Fibroblast of skin of right biceps (primary cell): ENCODE measurements at places on chromosomes 6 and 20.

DNA sequence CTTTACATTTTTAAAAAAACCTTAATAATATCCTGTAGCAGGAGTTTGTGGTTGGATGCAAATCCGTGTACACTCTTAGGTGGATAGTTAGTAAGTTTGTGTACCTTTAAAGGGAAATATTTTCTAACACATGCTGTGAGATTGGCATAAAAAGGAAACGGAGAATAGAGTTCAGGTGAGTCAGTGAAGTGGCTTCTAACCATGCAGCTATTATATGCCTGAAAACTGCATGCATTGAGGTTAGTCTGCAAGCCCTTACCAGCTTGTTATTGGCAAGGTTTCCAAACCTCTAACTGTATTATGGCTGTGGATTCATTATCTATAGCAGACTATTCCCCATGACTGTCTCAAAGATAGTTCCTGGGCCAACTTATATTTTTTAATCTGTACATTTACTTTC is 420.6 kb upstream of the MMS22L start:
- DNase-seq = no peak

DNA sequence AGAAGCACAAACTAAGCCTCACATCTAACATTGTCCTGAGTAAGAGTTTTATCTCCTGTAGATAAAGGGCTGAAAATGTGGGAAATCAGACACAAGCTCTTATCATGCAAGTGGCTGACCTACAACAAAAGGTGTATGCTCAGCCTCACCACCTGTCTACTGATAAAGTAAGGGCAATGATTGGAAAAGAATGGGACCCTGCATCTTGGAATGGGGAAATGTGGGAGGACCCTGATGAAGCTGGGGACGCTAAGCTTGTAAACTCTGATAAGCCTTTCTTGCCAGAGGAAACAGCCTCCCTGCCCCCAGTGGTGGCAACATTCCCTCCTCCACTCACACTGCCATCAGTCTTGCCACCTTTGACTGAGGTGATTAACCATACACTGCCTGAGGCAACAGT is 166.6 kb downstream of the KHDRBS2 start:
- no peak for DNase-seq

- DNase-seq = peak; percentile 33
These were observed 99.6 kb downstream of the MAP3K4 start for GRCh38 chr6:161091151-161091550.

- DNase-seq = peak; percentile 70
These were observed 16.7 kb upstream of the TBC1D20 start for GRCh38 chr20:478949-479429.

DNA sequence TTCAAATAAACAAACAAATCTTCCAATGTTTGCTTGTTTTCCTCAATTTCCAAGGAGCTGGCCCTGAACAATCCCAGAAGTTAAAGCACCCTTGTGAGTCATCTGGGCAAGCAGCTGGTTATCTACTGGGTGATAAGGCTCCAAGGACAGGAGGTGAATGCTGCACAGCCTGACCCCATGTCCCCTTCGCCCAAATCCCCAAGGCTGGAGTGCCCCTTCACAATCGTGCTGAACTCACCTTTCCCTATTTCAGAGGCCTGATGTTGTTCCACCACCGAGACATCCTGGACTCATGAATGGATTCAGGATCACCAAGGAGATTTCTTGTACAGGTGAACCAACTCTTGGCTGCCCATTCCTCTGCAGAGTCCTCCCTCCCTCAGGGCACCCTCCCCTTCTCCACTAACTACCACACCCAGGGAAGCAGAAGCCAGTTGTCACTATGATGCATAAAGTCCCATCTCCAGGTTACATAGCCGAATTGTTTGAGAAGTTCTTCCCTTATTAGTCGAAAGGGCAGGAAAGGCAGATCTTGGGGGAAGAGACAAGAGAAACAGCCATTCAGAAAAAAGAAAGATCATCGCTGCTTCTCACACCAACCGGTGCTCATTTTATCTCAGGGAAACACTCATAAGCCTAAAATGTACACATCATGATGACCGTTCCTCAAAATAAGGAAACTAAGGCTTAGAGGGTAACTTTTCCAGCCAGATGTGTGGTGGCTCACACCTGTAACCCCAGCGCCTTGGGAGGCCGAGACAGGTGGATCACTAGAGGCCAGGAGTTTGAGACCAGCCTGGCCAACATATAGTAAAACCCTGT is 138.8 kb upstream of the RREB1 start:
- DNase-seq = no peak

GRCh38 chr20:62738025-62738881 is 29.6 kb downstream of the NTSR1 start:
- DNase-seq = no peak

DNA sequence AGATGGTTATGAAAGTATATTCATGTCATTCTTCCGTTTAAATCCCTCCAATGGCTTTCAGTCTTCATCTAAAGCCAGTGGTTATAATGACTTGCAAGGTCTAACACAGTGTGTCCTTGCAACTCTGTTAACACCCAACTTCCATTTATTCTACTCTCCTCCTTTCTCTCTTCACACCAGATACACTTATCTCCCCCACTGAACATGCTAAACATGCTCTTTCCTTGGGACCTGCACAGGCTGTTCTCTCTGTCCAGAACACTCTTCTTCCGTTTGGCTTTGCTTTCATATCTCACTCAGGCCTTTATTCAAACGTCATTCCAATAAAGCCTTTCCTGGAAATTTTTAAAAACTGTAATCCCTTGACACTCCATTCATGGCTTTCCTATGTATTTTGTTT is 91.5 kb downstream of the EPHA7 start:
- no peak for DNase-seq

DNA sequence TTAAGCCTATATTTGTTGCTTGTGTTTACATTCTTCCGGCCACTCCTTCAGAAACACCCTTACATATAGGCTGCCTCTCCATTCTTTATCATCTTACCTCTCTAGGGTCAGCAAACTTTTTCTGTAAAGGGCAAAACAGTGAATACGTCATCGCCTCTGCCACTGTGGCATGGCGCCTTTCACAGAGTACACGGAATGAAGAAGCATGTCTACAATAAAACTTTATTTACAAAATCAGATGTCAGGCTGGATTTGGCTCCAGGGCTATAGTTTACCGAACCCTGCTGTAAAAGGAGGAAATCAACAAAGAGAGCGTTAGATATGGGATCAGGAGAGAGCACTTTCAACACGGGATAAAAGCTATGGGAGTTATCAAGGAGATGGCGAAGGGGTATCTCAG is 9.3 kb upstream of the NCR2 start:
- no peak for DNase-seq

- DNase-seq = peak; percentile 42
These were observed 24.6 kb downstream of the KHDC1L start for GRCh38 chr6:73200735-73201134.

- peak; percentile 18 for DNase-seq
These were observed 49.2 kb downstream of the SMPDL3A start for GRCh38 chr6:122838060-122838780.

GRCh38 chr20:49356676-49357075 is 78.8 kb upstream of the ZNFX1 start:
- DNase-seq = no peak

- DNase-seq = peak; percentile 62
These were observed at the start of gene SCUBE3 for GRCh38 chr6:35213824-35214756. TSS of gene SCUBE3 (plus strand) at chr6:35213956. CDS start at chr6:35214419, 463 bp downstream.

- no peak for DNase-seq
These were observed 279.8 kb downstream of the CDH26 start for GRCh38 chr20:60237981-60238380.

- no peak for DNase-seq
These were observed 105.8 kb downstream of the JAG1 start for GRCh38 chr20:10568032-10568431.

- DNase-seq = no peak
These were observed 32.8 kb upstream of the HLA-C start for GRCh38 chr6:31304683-31305082.

GRCh38 chr6:157251586-157252247 is 71.6 kb downstream of the TMEM242 start:
- no peak for DNase-seq

- DNase-seq = no peak
These were observed 600.6 kb upstream of the CHD6 start for GRCh38 chr20:42218621-42219374.

DNA sequence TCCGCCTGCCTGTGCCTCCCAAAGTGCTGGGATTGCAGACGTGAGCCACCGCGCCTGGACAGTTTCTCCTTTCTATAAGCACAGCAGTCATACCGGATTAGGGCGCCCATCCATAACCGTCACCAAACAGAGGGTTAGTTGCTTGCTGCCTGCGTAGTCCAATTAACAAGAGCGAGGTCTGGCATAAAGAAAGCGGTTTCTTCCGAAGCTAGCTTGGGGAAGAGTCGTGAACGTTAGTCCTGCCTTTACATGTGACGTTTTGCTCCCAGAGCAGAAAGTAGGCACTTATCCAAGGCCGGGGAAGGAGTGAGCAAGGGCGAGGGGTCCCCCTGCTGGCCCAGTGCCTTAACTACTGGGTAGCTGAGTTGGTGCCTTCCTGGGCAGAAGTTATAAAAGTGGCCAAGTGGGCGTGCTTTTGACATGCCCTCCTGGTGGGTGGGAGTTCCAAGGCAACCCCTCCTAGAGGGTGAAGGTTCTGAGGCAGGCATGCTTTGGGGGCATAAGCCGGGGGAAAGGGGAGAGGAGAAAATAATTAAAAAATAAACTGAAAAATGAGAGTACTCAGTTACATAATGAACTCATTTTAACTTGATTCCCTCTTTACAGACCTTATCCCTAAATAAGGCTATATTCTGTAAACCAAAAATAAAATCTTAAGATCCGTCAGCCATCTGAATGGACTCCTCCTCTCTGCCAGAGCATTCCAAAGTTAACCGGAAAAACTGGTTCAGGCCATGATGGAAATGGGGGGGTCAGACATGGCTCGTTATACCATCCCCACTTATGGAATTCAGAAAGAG is 88.0 kb downstream of the FAM217A start:
- DNase-seq = peak; percentile 90
